Hippocampal formation (tissue), 2 donors: ENCODE measurements at places on chromosomes 5 and 9.
A peak's percentile ranks its signal among the peaks of the same experiment; 100 is the strongest.

DNA sequence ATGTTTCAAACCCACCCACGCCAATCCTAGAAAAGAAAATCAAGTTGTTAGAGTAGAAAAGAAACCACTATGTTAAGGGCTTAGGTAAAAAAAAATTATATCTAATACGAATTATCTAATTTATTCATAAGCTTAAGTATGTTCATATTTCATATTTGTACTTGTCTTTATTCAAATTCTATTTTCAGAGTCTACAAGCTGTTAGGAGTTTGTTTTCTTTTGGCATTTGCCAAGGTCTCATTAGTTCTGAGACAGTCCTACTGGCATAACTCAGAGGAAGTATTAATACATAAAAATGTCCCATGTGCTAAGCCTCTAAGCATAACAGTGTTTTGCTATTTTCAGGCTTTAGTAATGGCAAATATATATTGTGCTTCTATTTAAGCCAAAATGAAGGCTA is 57.6 kb downstream of the STARD4 start:
- DNase-seq, result no peak

DNA sequence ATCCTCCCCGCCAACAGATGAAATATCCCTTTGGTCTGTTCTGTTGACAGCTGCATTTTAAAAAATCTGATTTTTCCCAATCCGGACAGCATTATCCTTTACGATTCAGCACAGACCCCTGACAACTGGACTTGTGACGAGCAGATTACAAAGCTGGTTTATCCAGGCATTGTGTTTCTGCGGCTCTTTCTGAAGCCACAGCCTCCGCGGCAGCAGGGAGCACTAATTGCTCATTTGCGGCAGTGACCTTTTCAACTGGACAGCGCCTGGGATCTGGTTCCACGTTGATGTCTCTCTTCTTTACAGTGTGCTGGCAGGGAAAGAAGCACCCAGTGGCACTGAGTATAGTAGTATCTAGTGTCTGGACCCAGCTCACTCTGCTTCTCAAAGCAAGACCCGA is 351.2 kb downstream of the ZNF608 start:
- DNase-seq, result peak; percentile 59

DNA sequence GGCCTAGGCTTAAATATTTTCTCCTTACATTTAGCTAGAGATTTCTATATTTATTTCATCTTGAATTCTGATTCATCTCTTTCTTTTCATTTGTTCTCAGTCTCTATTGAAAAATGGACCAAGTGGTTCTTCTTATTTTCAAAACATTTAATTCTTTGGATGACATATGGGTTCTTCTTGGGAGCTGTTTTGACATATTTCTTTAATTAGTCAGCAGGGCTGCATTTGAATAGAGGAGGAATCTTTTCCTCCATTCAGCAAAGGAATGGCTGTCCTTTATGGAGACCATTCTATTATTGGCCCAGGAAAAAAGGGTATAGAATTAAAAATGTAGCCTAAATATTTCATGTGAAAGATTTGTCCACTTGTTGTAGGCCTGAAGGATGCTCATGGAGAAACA is 109.9 kb downstream of the RPS23 start:
- DNase-seq, result no peak

GRCh38 chr5:90015584-90016018 is 394.0 kb downstream of the CETN3 start:
- no peak for DNase-seq

DNA sequence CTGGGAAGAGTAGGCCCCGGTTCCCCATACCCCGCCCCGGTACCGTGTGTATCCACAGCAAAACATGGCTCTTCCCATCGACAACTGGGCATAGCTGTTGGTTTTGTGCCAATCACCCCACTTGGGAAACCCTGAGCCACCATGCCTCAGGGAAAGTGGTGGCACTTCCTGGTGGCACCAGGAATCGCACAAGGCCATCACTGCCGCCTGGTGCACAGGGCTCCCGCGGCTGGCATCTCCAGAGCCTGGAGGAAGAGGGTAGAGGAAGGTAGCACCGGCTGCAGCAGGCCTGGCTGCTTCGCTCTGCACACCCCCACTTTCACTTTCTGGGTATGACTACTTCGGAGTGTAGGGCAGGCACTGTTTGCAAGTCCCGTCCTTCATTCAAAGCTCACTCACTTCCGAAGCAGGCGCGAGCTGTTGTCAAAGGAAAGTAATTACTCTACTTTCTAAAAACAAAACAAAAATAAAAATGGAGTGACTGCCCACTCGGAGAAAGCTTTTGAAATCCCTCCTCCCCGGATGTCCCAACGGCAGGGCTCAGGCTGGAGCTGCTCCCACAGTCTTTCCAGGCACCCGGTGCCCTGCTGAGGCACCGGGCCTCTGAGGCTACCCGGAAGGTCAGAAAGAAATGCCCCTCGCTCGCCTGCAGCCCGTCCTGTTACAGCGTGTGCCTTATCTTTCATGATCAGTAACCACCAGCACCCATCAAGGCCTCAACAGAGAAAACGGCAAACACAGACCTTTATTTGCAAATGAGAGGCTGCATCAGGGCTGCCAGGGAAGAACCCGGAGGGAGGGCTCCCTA is 2.0 kb downstream of the BRD3 start:
- no peak for DNase-seq

DNA sequence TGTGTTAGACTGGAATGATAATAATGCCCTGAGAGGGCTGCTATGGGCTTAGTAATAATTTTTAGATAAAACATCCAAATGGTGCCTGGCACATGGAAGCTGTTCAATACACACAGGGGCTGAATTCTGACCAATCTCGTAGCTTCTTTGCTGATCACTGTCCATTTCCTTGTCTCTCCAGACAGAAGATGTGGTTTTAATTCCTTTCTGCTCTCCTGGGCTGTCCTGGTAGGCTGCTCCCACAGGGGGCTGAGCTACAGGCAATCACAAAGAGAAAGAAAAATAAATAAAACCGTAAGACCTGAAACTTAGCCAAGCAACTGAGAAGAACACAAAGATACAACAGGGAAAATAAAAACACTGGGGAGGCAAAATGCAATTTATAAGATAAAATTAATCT is 136.5 kb downstream of the CDK5RAP2 start:
- no peak for DNase-seq
